ENCODE measurements at places on chromosomes 1 and 21.

GRCh38 chr1:228546541-228547463, 59.6 kb downstream of the RNF187 start:
- DNase-seq, result no peak

DNA sequence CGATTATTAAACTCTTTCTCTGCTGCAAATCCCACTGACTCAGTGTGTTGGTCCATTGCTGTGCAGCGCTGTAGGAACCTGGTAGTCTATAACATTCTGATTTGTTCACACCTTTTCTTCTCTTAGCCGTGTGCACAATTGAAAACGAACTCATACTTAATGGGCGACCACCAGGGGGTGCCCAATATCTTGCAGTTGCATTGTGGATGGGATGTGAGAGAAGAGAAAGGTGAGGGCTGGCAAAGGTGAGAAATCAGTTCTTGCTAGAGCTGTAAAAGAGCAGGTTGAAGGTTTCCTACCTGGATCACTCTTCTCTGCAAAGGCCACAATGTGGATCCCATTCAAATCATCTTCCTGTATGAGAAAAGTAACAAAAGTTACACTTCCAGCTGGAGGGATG, 51.0 kb downstream of the CASQ2 start:
- DNase-seq, result no peak

- DNase-seq, result no peak
Observed at GRCh38 chr1:56223968-56224367, 355.4 kb downstream of the PLPP3 start.

DNA sequence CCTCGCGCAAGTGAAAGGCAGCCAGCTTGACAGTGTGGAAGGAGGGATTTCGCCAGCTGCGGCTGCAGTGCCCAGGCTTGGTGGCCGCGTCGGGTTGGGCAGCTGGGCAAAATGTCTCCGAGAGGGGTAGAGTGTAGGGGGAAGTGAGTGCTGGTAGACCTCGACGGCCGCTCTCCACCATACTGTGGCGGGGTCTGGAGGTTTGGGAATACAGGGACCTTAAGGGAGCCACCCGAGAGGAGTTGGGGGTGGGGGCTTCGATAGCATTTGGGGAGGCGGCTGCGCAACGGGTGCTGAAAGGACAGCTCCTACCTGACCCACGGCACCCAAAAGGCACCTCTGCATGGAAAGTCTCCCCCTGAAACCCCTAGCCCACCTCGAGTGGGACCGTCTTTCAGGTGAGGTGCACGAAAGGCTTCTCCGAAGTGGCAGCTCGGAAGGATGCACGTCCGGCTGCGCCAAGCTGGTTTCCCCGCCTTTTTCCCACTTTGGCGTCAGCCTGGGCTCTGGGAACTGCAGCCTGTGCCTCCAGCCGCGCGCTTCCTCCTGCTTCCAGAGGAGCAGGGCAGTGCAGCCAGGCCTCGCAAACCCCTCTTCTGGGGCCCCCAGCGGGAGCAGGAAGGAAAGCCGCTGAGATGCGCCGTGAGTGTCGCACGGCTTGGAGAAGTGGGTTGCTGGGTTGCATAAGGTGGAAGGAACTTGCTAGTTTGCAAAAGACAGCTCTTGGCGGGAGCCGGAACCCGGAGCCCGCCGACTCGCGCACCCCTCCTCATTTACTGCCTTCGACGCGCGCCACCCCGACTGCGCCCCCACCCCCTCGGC, 531 bp upstream of the HMGN2 start:
- DNase-seq, result peak; percentile 29

DNA sequence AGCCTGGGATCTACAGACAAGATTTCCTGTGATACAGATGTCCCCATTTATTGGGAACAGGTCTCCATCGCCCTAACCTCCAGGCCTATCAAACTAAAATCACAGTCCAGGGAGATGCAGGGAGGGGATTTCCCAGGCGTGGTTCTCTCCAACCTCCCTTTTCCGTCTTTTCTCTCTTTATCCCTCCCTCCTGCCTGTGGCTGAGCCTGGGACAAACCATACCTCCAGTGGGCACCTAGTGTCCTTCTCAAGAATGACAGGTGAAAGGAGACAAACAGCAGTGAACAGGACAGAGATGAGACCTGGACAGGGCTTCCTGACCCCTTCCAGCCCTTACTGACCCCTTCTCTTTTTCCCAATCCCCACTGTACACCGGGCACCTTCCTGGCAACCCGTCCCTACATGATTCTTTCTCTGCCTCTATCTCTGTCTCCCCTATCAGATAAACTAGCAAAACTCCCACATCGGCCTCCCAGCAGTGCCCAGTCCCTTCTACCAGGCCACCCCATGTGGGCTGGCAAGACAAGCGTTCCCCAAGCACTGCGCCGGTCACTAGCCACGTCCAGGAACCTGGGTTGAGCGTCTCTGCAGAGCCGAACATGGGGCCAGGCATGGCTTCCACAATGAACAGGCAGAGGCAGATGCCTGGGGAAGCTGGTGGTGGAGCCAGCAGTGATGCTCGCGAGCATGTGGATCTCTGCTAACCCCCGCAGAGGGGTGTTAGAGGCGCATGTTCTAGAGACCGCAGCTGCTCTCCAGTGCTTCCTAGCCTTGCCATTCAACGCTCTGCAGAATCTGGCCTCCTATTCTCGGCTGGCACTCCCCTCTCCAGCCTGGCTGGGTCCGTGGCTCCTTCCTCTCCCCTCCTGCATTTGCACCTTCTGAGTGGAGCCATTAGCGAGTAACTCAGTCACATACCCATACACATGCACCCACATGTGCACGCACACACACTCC, 54.7 kb downstream of the ELK4 start:
- no peak for DNase-seq

GRCh38 chr1:154864189-154864975, 5.7 kb downstream of the KCNN3 start:
- no peak for DNase-seq

GRCh38 chr1:32405672-32406467, 11.6 kb upstream of the BSDC1 start:
- DNase-seq, result no peak

GRCh38 chr1:33753087-33753856, 110.6 kb upstream of the HMGB4 start:
- no peak for DNase-seq

DNA sequence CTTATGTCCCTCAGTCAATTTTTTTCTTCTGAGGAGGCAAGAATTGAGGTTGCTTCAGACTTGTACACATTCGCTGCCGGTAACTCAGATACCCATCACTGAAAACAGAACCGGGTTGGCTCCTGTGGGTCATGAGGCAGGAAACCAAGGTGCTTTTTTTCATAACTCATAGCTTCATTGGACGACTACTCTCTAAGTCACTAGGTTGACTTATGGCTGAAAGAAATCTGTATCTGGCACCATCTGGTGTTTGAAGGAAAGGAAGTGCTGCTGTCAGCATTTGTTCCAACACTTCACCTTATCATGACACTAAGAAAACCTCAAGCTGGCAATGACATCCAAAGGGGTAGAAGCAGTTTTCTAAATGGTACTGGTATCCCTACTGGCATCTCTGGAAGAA, 82.3 kb downstream of the TBX19 start:
- no peak for DNase-seq

GRCh38 chr1:92709738-92710137, 75.2 kb downstream of the EVI5 start:
- DNase-seq, result no peak

GRCh38 chr21:44456214-44456914, 1.1 kb downstream of the LRRC3 start:
- no peak for DNase-seq

- no peak for DNase-seq
Observed at GRCh38 chr1:172776071-172776470, 117.2 kb downstream of the FASLG start.

DNA sequence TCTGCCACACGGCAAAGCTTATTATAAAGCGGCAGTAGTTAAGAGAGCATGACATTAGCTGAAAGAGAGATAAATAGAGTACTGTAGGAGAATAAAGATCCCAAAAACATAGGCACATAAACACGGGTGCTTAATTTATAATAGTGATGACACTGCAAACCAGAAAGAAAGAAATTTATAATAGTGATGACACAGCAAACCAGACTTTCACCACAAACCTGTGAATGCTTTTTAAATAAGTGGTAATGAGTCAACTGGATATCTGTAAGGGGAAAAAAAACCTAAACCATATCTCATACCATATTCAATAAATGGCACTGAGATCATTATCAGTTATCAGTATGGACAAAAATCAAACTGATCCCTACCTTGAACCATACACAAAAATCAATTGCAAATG, 25.5 kb downstream of the USP1 start:
- DNase-seq, result no peak

GRCh38 chr1:229437443-229437842, 3.5 kb upstream of the ACTA1 start:
- no peak for DNase-seq

DNA sequence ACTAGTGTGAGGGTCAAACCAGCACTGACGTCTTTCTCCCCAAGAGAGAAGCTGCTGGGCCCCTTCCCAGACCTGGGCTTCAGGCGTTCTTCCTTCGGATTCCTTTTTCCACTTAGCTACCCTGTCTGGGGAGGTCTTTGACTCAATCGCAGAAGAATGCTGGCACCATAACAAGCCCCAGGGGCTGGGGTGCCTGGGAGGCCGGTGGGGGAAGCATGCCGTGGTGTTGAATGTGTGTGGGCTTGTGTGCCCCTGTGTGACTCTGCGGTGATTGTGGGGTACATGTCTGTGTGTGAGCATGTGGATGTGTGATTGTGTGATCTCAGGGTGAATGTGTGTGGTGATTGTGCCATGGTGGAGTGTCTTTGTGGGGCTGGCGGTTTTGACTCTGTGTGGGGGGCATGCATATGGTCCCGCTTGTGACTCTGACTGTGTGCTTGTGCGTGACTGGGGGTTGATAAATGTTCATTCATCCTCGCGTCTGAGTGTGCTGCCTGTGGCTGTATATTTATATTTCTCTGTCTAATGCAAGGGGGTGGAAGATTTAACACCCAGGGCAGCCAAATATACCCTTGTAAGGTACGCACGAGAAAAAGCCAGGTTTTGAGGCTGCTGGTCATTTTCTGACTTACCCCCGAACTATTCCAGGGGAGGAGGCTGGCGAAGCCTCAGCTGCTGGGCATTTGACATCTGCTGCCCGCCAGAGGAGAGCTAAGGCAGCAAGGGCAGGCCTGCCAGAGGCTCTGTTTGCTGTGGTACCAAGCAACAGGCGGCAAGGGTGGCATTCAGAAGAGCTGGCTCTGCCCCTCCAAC, 1.1 kb upstream of the SYNC start:
- DNase-seq, result no peak

GRCh38 chr21:34790834-34791233, 122.0 kb downstream of the CLIC6 start:
- no peak for DNase-seq

DNA sequence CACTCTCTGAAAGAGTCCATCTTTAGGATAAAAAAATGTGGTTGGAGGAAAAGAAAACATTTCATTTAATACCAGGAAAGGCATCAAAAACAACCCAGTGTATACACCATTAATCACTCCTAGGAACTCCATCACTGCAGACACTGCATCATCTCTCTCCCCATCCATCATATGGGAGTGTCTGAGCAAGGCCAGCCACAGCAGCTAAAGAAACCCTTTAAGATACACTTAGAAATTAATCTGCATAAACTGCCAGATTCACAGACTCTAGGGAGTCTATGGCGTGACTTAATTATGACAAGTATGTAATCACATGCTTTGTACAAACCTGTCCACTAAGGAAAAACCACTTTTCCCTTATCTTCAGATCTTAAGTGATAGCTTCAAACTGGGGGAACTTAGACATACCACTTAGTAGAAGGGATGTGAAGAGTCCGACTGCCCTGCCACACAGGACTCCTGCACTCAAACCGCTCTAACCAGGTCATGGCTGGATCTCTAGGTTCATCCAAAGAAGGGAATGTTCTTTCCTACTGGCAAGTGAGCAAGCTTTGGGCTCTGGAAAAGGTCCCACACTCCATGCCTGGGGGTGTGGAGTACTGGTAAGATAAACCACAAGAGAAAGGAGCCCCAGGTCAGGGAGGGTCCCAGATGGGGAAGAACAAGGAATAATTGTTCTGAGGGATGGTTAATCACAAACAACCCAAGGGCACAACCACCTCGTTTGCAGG, 61.0 kb upstream of the C8B start:
- DNase-seq, result no peak

DNA sequence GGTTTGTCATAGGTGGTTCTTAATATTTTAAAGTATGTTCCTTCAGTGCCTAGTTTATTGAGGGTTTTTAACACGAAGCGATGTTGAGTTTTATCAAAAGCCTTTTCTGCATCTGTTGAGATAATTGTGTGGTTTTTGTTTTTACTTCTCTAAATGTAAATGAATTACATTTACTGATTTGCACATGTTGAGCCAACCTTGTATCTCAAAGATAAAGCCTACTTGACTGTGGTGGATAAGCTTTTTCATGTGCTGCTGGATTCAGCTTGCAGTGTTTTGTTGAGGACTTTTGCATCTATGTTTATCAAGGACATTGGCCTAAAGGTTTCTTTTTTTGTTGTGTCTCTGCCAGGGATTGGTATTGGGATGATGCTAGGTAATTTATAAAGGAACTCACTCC, 142.5 kb downstream of the PRDM2 start:
- no peak for DNase-seq

DNA sequence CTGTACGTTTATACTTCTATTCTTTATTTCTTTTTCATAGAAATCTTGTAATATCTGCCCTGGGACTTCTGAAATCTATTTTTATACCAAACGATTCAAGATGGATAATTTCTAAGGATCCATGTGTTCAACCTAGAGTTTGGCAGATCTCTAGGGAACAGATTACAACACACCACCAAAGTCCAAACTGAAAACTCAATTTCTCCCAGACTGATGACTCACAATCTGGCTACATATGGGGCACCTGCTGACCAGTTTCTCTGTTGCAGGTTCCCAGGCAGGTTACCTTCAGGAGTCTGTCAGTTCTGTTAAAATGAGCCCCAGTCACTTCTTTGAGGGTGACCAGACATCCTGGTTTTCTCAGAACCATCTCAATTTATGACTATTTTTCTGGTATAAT, 439.4 kb downstream of the GPATCH2 start:
- DNase-seq, result no peak

DNA sequence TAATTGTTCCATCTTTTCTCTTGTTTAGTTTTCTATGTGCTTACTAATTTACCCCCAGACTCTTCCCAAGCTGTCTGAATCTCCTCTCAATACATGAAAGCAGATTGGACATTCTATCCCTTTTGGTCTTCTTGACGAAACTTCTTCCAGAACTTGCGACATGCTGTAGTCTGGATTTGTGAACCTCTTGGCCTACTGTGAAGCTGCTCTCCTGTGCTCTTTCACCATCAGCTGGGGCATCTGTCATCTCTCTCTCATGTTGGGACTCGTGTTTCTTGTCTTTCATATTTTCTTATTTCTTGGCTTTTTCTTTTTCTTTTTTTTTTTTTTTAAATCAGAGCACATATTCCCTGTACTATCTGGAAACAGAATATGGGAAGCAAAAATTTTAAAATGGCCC, 6.8 kb downstream of the CPT2 start:
- no peak for DNase-seq

GRCh38 chr1:66282891-66283621, 250.9 kb upstream of the SGIP1 start:
- no peak for DNase-seq

DNA sequence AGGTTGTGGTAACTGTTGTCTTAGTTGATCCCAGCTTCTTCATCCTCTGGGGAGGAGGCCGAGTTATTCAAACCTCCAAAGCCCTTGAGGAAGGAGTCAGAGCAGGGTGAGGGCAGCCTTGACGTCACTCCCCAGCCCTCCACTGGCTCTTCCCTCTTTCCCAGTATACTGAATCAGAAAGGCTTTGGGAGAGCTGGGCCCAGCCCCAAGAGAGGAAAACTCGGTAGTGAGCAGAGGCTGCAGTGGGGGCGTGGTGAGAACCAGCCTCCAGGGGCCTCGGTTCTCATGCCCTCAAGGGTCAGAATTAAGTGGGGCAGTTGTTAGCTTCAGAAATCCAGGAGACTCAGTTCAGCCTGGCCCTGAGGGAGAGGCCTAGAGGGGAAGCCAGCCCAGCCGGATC, 1.8 kb upstream of the GJA4 start:
- no peak for DNase-seq
